ENCODE measurements at places on chromosomes 3 and 15.

DNA sequence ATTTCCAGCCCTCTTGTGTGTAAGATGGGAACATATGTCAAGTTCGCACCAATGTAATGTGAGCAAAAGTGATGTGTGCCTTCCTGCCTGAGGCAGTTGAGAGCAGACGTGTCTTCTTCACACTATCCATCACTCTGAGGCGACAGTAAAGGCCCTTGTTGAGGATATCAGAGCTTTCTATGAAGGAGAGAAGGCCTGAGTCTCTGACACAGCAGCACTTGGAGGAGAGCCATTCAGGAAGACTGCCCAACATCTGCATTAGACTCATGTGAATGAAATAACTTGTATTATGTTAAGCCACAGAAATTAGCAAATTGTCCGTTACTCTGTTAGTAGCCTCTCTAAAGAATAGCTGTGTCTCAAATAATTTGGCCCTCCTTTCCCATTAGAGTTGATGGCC, 108.8 kb upstream of the CCDC54 start:
- no peak for DNase-seq

GRCh38 chr3:74537164-74537563, 77.3 kb downstream of the CNTN3 start:
- no peak for DNase-seq

GRCh38 chr15:98412852-98413251, 235.5 kb upstream of the IGF1R start:
- DNase-seq, result no peak

DNA sequence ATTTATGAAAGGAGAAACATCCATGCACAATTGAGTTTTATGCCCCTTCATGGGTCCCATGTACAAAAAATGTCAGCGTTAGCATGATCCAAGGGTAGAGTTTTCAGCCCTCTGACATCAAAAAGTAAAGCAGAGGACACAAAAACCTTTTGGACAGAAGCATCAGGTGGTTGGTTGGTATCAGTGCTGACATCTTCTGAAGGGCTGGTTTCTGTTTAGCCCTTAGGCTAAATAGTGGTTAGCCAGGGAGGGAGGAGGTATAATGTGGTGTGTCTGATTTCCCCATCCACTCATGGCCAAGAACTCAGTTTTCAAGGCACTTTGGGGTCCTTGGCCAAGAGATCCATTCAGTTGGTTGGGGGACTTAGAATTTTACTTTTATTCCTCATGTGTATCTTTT, 16.5 kb downstream of the CCDC66 start:
- no peak for DNase-seq

- DNase-seq, result no peak
Measured at GRCh38 chr3:46334741-46335478, 19.0 kb upstream of the CCR2 start.

DNA sequence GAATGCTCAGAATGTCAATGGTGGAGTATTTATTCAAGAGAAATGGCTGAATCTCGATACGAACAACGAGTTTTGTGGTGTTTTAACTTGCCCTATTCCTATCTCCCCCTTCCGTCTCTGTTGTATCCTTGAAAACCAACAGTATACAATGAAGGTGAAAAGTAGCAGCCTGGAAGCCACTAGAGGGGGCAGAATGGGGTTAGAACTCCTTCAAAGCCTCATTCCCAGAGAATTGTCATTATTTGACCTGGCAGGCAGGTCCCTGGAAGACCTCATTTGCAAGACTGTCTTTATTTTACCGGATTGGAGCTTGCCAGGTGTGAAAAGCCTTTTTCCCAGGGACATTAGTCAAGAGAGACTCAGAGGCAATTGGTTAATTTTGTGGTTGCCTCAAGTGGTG, 139.4 kb downstream of the LRRC28 start:
- DNase-seq, result no peak

DNA sequence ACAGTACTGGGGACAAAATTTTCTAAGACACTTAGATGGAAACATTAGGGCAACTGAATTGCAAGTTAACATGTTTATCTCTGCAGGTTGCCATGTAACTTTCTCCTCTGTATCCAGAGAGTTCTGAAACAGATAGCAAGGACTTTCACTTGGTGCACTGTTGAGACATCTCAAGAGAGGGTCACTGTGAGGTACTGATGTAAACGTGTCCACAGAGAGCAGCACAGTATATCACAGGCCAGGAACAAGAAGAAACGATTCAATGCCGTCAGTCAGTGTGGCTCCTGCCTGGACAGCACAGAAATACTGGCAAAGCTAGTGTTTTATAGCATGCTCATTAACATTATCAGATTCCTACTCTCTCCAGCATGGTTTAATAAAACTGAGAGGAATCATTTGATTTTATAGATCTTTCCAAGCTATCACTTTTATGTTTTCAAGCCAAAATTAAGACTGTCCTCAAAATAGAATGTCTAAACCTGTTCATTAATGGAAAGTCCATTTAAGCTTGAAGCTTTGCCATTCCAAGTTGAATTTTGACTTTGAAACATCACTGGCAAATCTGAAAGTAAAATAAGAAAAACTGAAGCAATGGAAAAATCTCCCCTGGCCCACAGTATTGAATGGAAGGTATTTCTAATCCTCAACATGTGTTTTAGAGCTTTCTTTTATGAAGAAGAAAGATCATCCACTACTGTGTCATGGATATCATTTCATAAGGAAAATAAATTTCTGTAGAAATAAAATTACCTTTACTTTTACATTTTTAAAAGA, 102.7 kb downstream of the IMPG2 start:
- DNase-seq, result no peak

DNA sequence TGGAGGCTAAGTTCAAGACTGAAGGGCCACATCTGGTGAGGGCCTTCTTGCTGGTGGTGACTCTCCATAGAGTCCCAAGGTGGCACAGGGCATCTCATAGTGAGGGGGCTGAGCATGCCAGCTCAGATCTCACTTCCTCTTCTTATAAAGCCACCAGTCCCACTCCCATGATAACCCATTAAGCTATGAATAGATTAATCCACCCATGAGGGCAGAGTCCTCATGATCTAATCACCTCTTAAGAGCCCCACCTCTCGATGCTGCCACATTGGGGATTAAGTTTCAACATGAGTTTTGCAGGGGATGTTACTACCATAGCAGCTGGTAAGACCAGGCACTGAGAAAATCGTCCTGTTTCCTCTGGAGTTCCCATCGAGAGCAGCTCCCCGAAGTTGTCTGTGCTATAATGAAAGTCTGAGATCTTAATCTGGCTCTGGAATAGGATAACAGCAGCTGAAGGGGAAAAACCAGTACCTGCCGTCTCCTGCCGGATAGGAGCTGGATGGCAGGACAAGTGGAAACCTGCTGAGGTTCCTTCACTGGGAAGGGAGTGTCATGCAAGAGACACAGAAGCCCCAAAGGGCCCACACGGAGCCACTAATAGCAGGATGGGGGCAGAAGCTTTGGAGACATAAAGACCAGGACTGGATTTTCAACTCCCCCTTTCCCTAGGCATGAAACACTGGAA, 79.5 kb upstream of the EPHB3 start:
- no peak for DNase-seq

GRCh38 chr3:86653661-86654205, 337.2 kb downstream of the VGLL3 start:
- no peak for DNase-seq

- no peak for DNase-seq
Measured at GRCh38 chr3:151011427-151011826, 38.9 kb upstream of the CLRN1 start.

GRCh38 chr15:62173215-62173614, 8.1 kb upstream of the C2CD4B start:
- no peak for DNase-seq

- DNase-seq, result no peak
Measured at GRCh38 chr15:99435877-99436541, 129.8 kb upstream of the MEF2A start.

- DNase-seq, result peak; percentile 55
Measured at GRCh38 chr15:55587321-55588069, 650 bp downstream of the PYGO1 start.

DNA sequence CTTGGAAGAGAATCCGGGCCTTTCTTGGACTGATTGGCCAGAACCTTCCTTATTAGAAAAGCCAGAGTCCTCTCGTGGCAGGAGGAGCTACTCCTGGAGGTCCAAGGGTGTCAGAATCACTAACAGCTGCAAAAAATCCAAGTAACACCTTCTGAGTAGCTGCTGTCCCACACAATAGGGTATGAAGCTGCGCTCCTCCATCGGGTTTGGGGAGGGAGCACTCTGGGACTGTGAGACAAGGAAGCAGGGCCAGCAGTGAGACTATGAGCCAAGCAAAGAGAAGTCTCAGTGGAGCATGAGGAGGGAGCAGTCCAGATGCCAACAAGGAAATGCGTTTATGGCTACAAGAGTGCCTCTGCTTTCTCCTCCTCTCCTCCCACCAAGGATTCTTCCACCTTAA, 21.7 kb downstream of the SEMA3G start:
- no peak for DNase-seq

GRCh38 chr3:38558864-38559263, 62.7 kb downstream of the EXOG start:
- no peak for DNase-seq

- DNase-seq, result no peak
Measured at GRCh38 chr3:159001711-159002110, 199.9 kb downstream of the MFSD1 start.

DNA sequence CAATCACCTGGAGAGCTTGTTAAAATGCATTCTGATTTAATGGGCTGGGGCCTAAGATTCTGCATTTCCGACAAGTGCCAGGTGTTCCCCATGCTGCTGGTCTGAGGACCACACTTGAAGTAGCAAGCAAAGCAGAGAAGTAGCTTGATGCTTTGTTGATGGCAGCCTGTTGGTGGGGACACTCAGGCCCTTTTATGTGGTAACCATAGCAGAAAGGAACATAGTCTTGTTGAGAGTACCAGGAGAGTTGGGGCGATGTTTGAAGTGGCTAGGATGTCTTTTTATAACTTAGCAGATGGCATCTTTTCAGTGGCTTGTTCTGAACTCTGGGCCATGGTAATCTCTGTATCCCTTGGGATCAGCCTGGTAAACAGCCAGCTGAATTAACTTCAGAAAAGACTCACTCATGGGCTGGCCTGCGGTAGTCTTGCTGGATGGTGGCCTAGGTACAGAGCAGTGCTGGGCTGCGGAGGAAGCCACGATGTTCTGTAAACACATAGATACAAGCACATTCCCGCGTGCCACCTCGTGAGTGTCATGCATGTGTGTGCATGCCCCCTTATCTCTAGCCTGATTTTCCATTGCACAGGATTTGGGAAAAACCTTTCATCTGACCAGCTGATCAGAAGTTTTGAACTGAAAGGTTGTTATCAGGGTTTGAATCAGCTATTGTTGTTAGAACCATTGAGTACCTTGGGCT, 292.4 kb upstream of the LRRFIP2 start:
- DNase-seq, result no peak

- DNase-seq, result no peak
Measured at GRCh38 chr3:38608086-38608775, 41.3 kb downstream of the SCN5A start.

DNA sequence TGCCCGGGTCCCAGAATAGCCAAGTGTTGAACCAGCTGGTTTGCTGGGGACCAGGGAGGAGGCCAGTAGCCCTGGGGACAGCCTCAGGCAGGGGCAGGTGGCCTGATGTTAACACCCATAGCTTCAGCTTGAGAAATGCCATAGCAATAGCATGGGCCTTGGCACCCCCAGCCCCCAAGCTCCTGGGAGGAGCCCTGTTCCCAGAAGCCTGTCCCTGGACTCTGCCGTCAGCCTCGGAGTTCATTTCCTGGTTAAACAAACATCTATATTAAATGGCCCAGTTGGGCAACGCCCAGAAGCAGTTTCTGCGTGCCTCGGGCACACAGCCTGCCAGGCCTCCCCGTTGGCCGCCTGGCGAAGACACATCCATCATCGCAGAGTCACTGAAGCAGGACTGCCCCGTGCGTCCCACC, 58.2 kb downstream of the FGD5 start:
- DNase-seq, result no peak

GRCh38 chr3:160106905-160107861, 118.0 kb upstream of the C3orf80 start:
- DNase-seq, result no peak

DNA sequence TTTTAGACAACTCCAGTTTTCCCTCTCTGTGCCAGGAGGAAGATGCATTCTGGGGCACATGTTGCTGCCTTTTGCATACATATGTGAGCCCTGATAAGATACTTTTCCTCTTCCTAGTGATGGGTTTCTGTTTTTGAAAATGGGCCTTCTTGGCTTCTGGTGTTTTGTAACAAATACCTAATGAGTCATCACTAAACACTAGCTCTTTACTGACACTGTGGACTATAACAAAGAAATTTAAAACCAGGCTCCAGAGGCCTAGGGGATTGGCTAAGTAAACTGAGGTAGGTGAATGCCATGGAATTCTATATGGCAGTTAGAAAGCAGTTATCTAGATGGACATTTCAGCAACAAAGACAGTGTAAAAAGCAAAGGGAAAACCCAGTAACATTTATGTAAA, 93.4 kb upstream of the NR2E3 start:
- no peak for DNase-seq

DNA sequence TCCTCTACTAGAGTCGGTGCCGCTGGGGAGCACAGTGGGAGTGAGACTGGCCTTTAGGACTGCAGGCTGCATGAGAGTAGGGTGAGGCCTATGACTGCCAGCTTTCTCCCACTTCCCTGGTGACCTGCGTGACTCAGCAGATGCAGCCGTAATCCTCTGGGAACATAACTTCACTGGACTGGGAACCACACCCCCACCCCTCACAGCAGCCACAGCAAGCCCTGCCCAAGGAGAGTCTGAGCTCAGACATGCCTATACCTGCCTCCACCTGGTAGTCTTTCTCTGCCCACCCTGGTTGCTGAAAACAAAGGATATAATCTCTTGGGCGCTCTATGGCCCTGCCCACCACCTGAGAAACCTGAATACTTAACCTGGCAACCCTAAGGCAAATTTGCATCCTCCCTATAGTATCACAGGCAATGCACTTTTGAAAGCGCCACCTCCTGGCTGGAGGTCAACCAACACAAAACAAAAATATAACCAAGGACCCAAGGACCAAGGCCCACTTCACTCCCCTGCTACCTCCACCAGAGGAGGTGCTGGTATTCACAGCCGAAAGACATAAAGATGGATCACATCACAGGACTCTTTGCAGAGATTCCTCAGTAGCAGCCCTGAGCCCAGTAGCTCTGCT, 308.9 kb downstream of the CTNNB1 start:
- DNase-seq, result no peak

DNA sequence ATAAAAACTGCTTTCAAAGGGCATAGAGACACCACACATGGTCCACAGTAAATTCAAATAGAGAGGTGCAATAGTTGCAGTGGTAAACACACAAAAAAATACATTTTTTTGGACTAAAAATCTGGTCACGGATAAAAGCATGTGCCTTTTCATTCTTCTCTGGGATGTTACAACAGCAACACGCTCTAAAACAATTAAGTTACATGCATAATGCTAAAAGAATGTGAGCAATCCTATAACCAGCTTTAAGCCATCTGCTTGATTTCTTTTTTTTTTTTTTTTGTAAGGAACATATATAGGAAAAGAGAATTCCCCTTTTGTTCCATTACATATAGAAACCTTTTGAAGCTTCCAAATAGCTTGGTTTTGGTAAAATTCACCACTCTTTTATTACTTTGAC, 20.0 kb downstream of the WNT5A start:
- DNase-seq, result no peak

Measured in stimulated activated effector memory CD8-positive, alpha-beta T cell treated with anti-CD3 and anti-CD28 coated beads, Interleukin-12 subunit alpha, Interleukin-12 subunit beta, amount 100 ng/mL, for 72 hours (primary cell).